ENCODE measurements at places on chromosomes 12 and 14. TPM values are rescaled to one million over a fixed set of nuclear protein-coding genes. Genes with fewer than 3 reads are reported as not detected.

STK38L gene
- 22.3 TPM for total RNA-seq

ALDH1L2 gene
- total RNA-seq: 7.0 TPM

TMEM119 gene
- 1.1 TPM for total RNA-seq

CMTM5 gene
- total RNA-seq: 1.9 TPM

OR4E2 gene
- not detected for total RNA-seq

CDCA3 gene
- 10.2 TPM for total RNA-seq

FOXN3 gene
- total RNA-seq: 57.6 TPM

RAB35 gene
- 21.5 TPM for total RNA-seq

CCDC198 gene
- 5.4 TPM for total RNA-seq

TMEM30B gene
- total RNA-seq: 0.27 TPM

TAS2R42 gene
- total RNA-seq: not detected

ASB2 gene
- total RNA-seq: 0.54 TPM

DNA sequence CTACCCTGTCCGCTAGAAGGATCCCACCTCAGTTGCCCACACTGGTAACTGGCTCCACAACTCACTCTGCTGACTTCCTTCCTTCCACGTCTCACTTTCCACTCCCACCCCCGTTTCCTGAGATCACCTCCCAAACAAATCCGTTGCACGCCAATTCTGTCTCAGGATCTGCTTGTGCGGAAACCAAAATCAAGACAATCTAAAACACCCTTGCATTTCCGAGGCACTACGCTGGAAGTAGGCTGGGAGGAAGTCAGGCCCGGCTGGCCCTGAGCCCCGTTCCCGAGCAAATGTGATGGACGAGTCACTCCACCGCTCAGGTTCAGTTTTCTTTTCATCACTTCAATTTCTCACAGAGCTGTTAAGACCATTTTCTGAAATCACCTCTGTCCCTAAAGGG, 23.1 kb downstream of the ABCB9 start:
- DNase-seq: no peak

GRCh38 chr12:91225316-91225715, 42.7 kb upstream of the DCN start:
- DNase-seq: no peak

GRCh38 chr12:114311974-114312373, 94.0 kb downstream of the TBX5 start:
- DNase-seq: peak; percentile 4

DNA sequence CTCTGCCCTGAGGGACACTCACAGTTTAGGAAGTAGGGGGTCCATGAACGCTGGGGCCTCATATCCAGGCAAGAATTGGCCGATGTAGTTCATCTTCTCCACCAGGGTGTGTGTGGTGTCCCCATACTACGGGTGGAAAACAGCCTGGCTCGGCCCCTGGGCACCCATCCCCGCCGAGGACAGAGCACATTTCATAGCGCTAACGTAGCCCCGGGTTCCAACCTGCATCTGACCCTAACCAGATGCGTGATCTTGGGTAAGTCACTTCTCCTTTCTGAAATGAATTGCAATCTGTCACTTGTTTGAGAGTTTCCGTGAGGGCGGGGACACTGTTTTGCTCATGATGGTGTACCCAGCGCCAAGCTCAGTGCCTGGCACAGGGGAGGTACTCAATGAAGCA, 9.0 kb downstream of the HPD start:
- no peak for DNase-seq

GRCh38 chr14:76498463-76498935, 122.6 kb downstream of the ESRRB start:
- DNase-seq: no peak

- no peak for DNase-seq
Observed at GRCh38 chr12:119841433-119842210, 35.5 kb downstream of the CIT start.

DNA sequence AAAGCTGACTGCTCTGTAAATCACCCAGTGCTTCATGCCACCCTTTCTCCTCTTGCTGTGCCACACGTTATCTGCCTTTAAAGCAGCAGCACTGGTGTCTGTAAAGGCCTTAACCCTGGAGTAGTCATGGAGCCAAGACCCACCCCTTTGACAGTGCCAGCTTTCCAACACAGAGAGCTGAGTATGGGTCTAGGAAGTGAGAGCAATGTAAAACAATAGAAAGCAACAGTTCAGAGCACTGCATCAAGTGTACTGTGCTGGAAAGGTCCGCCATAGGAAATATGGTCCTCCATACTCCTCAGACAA, 139.5 kb downstream of the DAD1 start:
- no peak for DNase-seq

DNA sequence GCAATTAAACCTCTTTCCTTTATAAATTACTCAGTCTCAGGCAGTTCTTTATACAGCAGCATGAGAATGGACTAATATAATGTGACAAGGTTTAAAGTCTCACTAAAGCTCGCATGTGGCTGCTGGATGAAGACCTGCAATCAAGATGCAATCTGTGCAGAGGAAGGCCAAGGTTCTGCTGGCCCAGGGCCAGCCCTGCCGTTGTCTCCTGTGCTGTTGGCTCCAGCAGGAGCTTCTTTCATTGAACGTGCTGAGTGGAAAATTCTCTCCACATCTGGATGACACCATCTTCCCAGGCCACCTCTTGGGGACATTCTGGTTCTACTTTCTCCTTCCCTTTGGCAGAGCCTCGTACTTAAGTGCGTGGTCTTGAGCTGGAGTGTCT, 742.2 kb downstream of the VRK1 start:
- DNase-seq: no peak

DNA sequence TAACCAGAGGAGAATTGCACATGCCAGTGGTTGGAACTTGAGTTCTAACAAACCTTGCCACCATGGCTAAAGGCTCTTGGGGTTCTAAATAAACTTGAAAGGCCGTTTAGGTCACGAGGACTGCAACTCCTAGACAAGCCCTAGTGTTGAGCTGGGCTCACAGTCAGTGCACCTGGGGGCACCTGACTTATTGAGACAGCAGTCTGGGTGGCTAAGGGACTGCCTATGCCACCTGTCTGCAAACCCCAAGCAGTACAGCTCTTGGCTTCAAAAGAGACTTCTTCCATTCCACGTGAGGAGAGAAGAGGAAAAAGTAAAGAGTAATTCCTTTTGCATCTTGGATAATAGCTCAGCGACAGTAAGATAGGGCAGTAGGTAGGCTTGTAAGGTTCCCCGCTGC, 765.6 kb upstream of the FOXG1 start:
- no peak for DNase-seq

GRCh38 chr12:38771871-38772270, 133.5 kb downstream of the CPNE8 start:
- DNase-seq: no peak

DNA sequence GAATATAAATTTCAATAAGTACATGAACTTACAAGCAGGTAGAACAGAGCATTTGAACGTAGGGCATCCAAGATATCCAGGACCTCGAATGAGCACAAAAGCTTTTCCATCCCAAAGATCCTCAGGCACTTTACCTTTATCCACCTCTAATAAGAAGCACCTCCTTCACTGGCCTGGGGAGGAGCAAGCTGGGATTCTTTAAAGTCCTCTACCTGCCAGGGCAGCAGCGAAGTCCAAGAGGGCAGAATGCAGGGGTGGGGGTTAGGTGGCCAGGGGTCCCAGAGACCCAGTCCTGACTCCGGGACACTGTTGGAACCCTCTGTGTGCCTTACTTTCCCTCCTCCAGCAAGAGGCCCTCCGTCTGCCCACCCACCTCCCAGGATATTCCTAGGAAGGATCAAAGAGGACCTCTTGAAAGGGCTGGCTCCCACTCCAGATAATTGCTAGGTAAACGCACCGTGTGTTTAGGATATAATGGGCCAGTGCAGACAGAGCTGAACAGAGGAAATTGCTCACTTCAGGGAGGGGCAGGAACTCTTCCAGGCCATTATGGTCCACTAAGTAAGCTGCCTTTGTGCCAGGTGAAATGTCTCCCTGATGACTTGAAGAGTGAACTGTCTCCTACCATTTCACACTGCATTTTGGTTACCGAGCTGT, 68.1 kb downstream of the TTC9 start:
- no peak for DNase-seq

DNA sequence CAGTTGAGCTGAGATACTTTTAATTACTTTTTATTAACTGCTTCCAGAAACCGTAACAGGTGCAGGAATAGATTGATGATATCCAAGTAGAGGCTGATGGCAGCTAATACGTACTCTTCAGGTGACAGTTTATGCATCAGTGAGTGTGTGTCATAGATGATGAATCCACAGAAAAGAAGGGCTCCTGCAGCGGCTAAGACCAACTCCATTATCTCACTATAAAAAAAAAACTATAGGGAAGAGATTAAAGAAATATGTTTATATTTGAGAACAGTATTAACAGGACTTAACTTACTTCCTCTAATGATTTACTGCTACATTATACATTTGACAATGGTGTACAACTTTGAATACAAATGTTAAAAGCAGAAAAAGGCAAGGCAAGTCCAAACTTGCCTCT, 7.4 kb upstream of the LLPH start:
- DNase-seq: no peak

GRCh38 chr14:91138511-91139359, 24.9 kb downstream of the DGLUCY start:
- no peak for DNase-seq

Data from cerebellum (tissue), 4 donors.